Left kidney (tissue), 8 donors: ENCODE measurements at places on chromosomes 3 and 15.

- DNase-seq = no peak
Measured at GRCh38 chr3:197407053-197407452, 108.6 kb upstream of the DLG1 start.

- no peak for DNase-seq
Measured at GRCh38 chr15:69679623-69680228, 227.1 kb downstream of the RPLP1 start.

DNA sequence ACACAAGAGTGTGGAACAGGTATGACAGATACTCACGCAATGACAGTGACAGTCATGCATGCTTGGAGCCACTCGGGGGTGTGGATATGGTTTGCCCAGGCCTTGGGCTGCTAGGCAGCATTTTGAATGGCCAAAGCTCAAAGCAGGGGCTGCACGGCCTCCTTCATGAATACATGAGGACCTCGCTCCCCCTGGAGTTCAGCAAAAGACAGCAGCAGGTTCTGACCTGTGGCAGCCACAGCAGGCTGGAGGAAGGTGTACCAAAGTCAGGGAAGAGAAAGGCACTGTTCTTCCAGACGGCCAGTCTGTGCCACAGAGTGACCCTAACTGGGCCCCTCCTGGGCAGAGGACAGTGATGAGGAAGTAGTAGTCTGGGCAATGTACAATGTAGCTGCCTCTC is 88.2 kb upstream of the C2CD4B start:
- no peak for DNase-seq

GRCh38 chr3:194526164-194526563 is 39.4 kb upstream of the ATP13A3 start:
- DNase-seq = no peak

DNA sequence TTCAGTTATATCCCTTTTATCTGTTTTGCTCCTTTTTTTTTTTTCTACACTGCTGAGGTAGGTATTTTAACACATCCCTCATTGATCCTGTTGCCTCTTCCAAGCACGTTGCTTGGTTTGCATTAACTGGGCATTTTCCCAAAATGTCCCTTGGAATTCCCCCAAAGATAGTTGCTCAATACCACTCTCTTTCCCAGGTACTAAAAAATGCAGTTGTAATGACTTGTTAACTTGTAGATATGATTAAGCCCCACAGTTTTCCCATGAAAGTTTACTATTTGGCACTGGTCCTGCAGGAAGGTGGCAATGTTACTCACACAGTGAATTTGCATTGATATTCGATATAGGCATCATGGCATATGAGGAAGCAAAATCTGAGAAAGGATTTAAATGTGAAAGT is 67.1 kb downstream of the GRM7 start:
- DNase-seq = no peak

DNA sequence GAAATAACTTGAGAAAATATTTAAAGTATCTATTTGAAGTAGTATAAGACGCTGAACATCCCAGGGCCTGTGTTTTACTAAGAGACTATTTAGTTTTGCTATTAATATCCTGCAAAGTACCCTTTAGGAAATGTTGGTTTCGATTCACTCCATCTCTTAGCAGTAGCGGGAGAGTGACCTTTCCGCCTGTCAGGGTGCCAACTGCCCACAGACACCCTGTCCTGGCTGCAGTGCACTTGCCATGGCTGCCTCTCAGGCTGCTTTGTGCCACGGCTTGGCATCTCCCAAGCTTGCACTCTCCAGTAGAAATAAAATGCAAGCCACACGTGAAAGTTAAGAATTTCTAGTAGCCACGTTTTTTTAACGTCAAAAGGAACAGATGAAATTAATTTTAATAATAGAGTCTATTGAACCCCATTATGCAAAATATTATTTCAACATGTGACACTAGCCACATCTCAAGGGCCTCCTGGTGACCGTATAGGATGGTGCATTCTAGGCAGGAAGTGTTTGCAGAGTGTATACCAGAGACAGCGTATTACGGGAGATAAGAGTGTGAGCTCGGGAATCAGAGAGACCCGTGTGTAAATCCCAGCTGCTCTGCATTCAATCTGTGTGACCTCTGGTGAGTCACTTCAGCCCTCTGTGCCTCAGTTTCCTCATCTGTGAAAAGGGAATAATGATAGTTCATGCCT is 19.8 kb downstream of the ADAMTS9 start:
- DNase-seq = no peak

DNA sequence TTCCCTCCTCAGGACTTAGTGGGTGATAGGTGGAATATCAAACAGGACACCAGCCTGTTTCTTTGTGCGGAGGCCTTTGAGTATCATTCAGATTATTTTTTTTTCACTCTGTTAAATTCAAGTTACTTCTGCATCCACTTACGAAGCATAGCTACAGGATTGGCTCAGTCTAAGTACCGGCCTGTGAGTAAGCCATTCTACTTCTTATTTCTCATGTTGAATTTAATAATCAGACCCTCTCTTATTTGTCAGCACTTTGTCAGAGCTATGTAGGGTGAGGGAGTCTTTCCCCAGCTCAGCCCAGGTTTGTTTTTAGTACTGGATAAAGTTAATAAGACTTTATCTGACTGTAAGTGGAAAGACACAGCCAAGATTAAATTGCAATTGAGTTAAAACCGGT is 54.7 kb downstream of the ITPR1 start:
- no peak for DNase-seq

DNA sequence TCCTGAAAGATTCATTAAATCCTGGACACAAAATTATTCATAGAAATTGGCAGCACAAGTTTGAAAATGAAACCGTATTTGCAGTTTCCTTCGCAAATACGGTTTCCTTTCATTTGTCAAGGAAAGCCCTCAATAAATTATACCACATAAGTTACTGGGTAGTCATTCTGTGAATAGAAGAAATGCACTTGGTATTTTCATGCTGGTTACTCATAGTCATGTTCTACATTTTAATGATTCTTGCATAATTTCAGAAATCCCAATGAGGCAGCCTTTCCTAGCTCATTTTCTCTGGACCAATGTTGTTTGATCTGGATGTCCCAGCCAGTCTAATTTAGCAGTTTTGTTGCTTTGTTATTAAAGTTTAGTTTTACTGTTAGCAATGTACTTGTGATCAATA is 43.2 kb downstream of the MINAR1 start:
- no peak for DNase-seq

GRCh38 chr15:78985859-78986475 is 41.1 kb upstream of the CTSH start:
- DNase-seq = no peak

DNA sequence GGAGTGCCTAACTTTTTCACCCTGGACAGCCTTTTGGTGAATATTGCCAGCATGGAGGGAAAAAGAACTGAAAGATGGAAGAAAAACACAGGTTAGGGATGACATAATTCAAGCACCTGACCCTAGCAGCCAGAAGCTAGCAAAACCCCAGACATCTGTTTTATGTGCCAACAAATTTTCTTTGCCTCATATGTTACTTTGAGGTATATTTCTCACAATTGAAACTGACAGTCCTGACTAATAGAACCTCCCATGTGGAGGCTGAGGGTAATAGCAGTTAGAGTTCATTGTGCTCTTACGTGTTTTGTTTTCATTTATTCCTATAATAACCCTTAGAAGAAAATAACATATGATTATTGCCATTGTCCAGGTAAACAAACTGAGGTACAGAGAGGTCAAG is 71.5 kb upstream of the SLC25A26 start:
- DNase-seq = no peak

DNA sequence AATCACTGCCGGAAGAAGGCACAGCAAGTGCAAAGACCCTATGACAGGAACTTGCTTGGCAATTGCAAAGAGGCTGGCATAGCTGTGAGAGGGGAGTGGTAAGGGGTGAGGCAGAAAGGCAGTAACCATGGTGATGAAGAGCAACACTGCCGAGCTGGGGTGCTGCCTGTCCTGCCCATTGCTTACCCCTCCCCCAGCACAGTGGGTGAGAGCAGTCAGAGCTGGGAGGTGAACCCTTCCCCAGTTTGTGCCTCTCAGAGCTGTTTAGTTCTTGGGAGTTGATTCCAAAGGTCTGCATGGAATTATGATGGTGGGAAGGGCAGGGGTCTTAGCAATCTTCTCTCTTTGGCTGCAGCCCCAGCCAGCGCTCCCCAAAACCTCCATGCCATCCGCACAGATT is 8.8 kb downstream of the TYRO3 start:
- no peak for DNase-seq

DNA sequence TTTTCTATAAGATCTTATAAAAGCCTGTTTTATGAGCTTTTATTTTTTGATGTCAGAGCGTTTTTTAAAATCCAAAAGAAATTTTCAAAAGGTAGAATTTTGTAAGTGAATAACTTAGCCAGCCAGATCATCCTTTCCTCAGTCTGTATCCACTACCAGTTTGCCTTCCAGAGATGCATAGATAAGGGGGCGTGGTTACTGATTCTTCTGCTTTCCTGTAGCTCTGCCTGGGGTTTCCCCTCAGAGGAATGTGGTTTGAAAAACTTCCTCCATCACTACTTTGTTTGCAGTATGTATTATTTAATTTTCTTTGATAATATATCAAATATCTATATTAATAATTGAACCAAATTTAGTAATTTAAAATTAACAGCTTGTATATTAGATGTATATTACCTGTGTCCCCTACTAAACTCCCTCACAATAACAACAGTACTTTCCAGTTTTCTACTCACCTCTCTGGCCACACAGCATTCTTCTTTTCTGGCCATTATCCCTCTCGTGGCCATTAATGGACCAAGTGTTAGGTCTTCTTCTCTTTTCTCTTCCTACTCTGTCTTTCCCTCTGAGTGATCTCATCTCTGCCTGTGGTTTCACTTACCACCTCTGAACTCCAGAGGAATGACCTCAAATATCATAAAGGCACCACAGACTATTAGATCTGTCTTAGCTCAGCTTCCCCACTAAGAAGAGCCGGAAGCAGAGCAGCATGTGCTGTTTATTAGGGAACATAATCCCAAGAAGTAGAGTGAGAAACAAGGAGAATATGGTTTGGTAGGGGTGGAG is 239.7 kb downstream of the UBE2E2 start:
- DNase-seq = no peak

DNA sequence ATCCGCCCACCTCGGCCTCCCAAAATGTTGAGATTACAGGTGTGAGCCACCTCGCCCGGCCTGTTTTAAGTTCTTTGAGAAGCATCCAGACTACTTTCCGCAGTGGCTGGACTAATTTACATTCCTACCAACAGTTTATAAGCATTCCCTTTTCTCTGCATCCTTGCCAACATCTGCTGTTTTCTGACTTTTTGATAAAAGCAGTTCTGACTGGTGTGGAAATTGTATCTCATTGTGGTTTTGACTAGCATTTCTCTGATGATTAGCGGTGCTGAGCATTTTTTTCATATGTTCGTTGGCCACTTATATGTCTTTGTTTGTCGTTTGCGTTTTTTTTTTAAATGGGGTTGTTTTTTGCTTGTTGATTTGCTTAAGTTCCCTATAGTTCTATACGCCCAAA is 208.4 kb upstream of the DPPA4 start:
- no peak for DNase-seq

GRCh38 chr15:76714950-76715349 is 190.2 kb downstream of the SCAPER start:
- no peak for DNase-seq

- DNase-seq = no peak
Measured at GRCh38 chr15:57692709-57693108, 13.8 kb upstream of the POLR2M start.

GRCh38 chr3:13403213-13403819 is 16.8 kb downstream of the NUP210 start:
- DNase-seq = no peak

DNA sequence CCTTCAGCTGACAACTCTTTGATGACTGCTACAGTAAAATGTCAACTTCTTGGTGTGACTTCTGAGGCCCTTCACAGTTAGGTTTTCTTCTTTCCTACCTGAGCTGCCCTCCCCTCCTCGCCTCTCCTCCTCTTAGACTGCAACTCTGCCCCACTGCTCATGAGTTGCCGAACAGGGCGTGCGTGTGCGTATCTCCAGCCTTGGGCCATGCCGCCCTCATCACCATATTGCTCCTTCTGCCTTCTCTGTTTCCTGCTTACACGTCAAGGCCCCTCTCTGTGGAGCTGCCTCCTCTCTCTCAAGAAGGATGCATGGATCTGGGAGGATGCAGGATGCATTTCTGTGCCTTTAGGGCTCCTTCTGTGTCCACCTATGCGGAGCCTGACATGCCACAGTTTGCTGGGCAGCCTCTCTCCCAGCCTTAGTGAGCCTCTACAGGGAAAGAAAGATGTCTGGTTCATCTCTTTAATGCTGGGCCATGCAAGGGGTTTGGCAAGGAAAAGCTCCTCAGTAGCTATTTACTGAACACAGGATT is 205.9 kb downstream of the RPLP1 start:
- DNase-seq = no peak
